ENCODE measurements at places on chromosomes 2 and 18. TPM values are rescaled to one million over a fixed set of nuclear protein-coding genes. Genes with fewer than 3 reads are reported as not detected.

Gene FIGN
- 12.3 TPM for polyA plus RNA-seq

Gene SERPINB4
- not detected for polyA plus RNA-seq

Gene IMPA2
- polyA plus RNA-seq = 86.3 TPM

Gene DLGAP1
- 5.0 TPM for polyA plus RNA-seq

Gene ASPRV1
- 3.8 TPM for polyA plus RNA-seq

Measured in right renal pelvis (tissue), 4 donors.